ENCODE measurements at places on chromosomes 7 and 10. TPM values are rescaled to one million over a fixed set of nuclear protein-coding genes. Genes with fewer than 3 reads are reported as not detected.
A peak's percentile ranks its signal among the peaks of the same experiment; 100 is the strongest.

- H3K4me3 ChIP-seq = no peak overlapping the region
- peak overlapping the region; percentile 37 for H3K27ac ChIP-seq
These were observed 65.8 kb downstream of the KLF6 start for GRCh38 chr10:3719024-3719843.

Gene CADPS2
- not detected for total RNA-seq

Gene TMEM236
- total RNA-seq = not detected

Gene FGFBP3
- total RNA-seq = 1.7 TPM

- no peak for DNase-seq
- H3K27ac ChIP-seq = no peak overlapping the region
- H3K4me1 ChIP-seq = no peaks in the 10 kb centered on the region
- peaks cover 2% of the 10 kb centered on the region for H3K36me3 ChIP-seq
- no peak overlapping the region for H3K4me3 ChIP-seq
These were observed 61.4 kb upstream of the COMTD1 start for GRCh38 chr10:75297021-75297599.

DNA sequence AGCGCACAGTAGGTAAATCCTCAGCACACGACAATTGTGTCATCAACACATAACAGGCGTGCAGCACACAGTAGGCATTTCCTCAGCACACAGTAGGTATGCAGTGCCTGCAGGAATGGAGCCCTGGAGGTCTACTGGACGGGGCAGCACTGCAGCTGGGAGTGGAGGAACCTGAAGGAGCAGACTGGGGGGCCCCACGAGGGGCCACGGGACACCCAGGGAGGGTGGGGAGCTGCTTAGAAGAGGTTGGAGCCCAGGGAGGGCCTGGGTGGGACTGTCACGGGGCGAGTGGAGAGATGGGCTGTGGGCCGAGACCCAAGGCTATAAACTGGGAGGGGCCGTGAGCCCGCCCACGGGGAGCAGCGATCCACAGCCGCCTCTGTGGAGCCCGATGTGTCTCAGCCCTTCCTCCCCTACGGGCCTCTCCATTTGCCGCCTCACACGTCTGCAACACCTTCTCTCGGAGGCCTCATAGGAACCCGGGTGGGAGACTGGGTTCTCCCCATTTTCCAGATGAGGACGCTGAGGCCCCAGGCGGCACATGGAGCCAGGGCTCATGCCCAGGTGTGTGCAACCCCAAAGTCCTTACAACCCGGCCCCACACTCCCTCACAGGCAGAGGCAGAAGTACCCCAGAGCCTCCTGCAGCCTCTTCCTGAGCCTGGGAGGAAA is 101.5 kb downstream of the MICALL2 start:
- no peak overlapping the region for H3K27ac ChIP-seq
- no peak for DNase-seq
- H3K4me3 ChIP-seq = no peak overlapping the region
- H3K36me3 ChIP-seq = no peaks in the 10 kb centered on the region
- H3K4me1 ChIP-seq = peaks cover 3% of the 10 kb centered on the region

DNA sequence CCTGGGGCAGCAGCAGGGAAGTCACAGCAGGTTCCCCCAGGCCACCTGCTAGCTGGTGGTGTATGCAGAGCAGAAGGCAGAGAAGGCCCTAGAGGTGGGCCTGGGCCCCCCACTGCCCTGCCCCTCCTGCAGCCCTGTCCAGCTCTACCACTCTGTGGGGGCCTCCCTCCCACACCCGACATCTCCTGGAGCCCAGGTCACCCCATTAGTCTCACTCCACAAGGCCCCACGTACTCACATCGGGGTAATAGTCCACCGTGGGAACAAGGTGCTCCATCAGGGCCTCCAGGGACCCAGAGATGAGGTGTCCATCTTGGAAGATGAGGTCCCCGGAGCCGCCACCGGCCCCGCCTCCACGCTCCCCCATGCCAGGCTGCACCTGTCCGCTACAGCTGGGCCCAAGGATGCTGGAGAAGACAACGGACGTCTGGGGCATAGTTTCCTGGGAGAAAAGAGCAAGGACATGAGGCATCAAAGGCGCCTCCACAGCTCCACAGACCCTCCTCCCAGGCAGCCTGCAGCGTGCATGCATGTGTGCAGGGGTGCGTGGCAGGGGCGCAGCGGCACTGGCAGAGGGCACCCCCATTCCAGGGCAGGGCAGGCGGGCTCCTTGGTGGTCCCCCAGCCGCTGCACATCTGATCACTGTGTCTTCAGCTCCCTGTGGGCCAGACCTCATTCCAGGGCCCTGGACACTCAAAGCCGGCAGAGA is 61.0 kb downstream of the RASGEF1A start:
- H3K4me3 ChIP-seq = no peak overlapping the region
- no peak for DNase-seq
- H3K36me3 ChIP-seq = no peaks in the 10 kb centered on the region
- no peak overlapping the region for H3K27ac ChIP-seq

- DNase-seq = no peak
- peaks cover 4% of the 10 kb centered on the region for H3K27me3 ChIP-seq
- H3K36me3 ChIP-seq = no peaks in the 10 kb centered on the region
- H3K27ac ChIP-seq = no peak overlapping the region
These were observed 17.0 kb upstream of the LYZL1 start for GRCh38 chr10:29271877-29272276.

DNA sequence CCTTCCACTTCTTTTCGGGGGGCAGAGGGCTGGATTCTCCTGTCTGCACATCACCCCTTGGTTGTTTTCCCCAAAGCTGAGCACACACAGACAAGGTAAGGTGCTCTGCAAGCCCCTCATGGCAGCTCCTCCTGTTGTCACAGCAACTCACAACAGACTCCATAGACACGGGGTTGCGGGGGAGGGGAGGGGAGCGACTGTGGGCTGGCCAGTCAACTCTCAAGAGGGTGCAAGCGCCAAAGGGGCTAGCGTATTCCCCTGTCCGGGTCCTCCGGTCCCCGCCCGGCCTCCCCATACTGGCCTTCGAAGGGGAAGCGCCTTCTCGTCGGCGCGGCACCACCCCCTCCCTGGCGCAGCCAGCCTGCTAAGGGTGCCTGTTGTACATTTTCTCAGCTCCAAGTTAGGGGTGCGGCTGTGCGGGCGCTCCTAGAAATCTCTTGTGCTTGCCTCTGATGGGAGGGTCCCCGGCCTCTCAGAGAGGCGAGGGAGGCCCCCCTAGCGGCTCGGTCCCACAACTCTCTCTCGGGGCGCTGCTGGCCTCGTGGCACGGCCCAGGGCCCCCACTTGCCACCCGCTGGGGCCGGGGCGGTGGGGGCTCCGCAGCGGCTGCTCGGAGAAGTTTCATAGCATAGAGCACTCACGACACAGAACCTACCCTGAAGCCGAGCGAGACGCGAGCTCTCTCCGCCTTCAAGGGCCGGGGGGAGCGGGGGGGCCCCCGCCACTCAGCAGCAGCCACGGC is 498 bp downstream of the RHOBTB1 start:
- DNase-seq = no peak
- H3K36me3 ChIP-seq = no peaks in the 10 kb centered on the region
- H3K4me3 ChIP-seq = peak overlapping the region; percentile 60
- H3K27ac ChIP-seq = no peak overlapping the region
- H3K4me1 ChIP-seq = peaks cover 13% of the 10 kb centered on the region
- H3K27me3 ChIP-seq = peaks cover 75% of the 10 kb centered on the region

- no peak overlapping the region for H3K4me3 ChIP-seq
- H3K4me1 ChIP-seq = peaks cover 20% of the 10 kb centered on the region
- H3K27ac ChIP-seq = no peak overlapping the region
- H3K27me3 ChIP-seq = no peaks in the 10 kb centered on the region
These were observed 124.7 kb downstream of the ARID5B start for GRCh38 chr10:62025901-62026879.

DNA sequence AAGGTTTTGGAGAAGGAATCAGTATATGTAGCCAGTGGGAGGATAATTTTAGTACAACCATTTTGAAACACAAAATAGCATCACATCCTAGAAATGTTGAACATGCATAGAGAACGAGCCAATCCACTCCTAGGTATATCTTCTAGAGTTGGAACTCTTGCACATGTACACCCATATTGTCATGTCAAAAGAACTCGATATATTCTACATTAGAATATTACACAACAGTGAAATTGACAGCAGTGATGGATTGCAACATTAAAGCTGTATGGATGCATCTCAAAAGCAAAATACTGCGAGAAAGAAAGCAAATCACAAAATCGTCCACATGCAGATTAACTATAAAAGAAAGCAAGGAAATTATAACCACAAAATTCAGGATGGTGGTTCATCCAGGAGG is 159.3 kb upstream of the NEBL start:
- H3K4me1 ChIP-seq = no peaks in the 10 kb centered on the region
- no peak overlapping the region for H3K27ac ChIP-seq
- no peaks in the 10 kb centered on the region for H3K36me3 ChIP-seq
- H3K27me3 ChIP-seq = no peaks in the 10 kb centered on the region
- no peak overlapping the region for H3K4me3 ChIP-seq

Gene SHH
- total RNA-seq = not detected

DNA sequence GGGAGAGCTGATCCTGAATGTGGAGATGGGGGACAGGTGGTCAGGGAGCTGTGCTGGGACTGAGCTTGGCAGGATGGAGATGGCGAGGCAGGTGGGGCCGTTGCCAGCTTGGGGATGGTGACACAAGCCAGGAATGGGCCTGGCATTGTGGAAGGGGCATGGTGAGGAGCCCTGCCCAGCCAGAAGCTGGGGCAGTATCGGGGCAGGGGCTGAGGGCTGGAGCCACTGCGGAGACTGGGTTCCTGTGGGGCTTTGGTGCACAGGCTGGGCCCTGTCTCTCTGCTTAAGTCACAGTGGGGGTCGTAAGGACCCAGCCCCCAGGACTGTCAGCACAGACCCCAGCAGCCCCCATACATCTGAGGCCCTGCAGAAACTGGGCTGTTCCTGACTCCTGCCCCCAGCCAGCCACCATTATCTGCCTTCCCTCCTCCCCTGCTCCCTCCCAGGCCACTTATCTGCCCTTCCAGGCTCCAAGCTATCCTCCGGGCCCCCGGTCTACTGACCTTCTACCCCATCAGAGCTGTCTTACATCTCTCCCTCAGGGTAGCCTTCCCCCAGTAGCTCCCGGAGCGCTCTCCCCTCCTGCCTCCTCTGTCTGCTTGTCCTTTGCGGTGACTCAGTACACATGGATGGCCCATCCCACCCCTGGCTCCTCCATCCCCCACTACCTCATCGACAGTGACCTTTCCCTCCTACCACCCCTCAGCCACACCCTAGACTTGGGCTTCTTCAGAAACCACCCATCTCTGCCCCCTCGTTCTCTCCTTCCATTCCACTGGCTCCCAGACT is 44.2 kb downstream of the PPIF start:
- DNase-seq = peak; percentile 8
- H3K4me3 ChIP-seq = no peak overlapping the region
- no peak overlapping the region for H3K27ac ChIP-seq

DNA sequence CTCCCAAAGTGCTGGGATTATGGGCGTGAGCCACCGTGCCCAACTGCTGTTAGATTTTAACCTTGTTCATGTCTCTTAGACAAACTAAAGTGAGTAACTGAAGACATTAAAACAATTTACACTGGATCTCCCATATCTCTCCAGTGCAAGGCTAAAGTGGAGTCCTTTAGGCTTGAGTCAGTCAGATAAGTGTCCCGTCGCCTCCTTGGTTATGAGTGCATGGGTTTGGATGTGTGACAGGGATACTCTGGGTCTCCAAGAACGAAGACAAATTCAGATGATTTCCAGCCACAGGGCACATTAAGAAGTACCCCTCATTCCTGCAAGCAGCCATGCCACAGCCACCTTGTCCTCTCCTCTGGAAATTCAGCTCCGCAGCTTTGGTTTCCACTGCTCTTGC is 66.1 kb upstream of the PDZD8 start:
- no peak for DNase-seq
- H3K4me3 ChIP-seq = no peak overlapping the region
- H3K27ac ChIP-seq = no peak overlapping the region
- H3K27me3 ChIP-seq = peaks cover 28% of the 10 kb centered on the region
- H3K36me3 ChIP-seq = no peaks in the 10 kb centered on the region

DNA sequence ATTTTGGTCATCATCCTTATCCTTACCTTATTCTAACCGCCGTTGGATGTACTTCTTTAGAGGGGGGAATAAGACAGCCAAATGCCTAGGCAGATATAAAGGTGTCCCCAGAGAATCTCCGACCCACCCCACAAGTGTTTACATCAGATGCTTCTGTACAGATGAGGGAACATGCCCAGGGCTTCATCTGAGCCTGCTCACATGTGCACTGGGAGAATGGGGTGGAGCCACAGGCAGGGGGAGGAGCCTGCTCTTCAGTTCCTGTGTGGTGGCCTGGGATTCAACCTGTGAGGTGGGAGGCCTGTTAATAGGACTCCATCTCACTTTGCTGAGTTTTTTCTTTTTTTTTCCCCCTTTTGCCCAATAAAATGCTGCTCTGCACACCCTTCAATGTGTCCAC is 27.6 kb upstream of the OPTN start:
- H3K4me3 ChIP-seq = no peak overlapping the region
- peaks cover 52% of the 10 kb centered on the region for H3K27me3 ChIP-seq
- no peaks in the 10 kb centered on the region for H3K4me1 ChIP-seq
- no peak overlapping the region for H3K27ac ChIP-seq
- no peak for DNase-seq

Gene ICA1
- total RNA-seq = 12.8 TPM

DNA sequence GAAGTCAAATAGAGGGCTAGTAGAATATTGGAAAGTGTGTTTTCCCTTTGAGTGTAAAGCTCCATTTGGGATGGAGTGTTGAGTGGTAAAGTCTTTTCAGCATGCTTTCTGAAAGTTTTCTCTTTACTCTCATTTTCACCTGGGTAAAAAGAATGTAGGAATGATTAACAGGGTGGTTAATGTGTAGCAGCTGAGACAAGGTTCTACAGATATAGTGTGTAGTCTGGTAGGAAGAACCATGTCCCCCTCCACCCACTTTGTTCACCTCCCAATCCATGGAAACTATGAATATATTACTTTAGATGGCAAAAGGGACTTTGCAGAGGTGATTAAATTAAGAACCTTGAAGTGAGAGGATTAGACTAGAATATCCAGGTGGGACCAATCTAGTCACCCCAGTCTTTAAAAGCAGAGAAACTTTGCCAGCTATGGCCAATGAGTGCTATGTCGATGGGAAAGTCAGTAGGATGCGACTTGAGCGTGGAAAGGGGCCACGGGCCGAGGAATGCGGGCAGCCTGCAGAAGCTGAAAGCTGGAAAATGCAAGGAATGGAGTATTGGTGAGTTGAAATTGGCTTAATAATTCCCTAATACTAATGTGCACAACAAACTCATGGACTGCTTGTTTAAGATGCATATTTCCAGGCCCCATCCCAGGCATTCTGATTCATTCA is 166.3 kb upstream of the AHR start:
- peaks cover 23% of the 10 kb centered on the region for H3K4me1 ChIP-seq
- no peak overlapping the region for H3K4me3 ChIP-seq
- H3K27me3 ChIP-seq = no peaks in the 10 kb centered on the region
- H3K27ac ChIP-seq = no peak overlapping the region
- H3K36me3 ChIP-seq = no peaks in the 10 kb centered on the region

Gene TMEM178B
- 0.96 TPM for total RNA-seq

- peaks cover 30% of the 10 kb centered on the region for H3K27me3 ChIP-seq
- H3K4me1 ChIP-seq = peaks cover 4% of the 10 kb centered on the region
- no peak overlapping the region for H3K4me3 ChIP-seq
- H3K27ac ChIP-seq = no peak overlapping the region
- H3K36me3 ChIP-seq = no peaks in the 10 kb centered on the region
- DNase-seq = no peak
These were observed 104.7 kb downstream of the PARD3 start for GRCh38 chr10:34710391-34710751.

Gene HOXA3
- total RNA-seq = not detected

- H3K4me1 ChIP-seq = peaks cover 9% of the 10 kb centered on the region
- no peak overlapping the region for H3K27ac ChIP-seq
- H3K36me3 ChIP-seq = peaks cover 16% of the 10 kb centered on the region
- no peak overlapping the region for H3K4me3 ChIP-seq
- no peaks in the 10 kb centered on the region for H3K27me3 ChIP-seq
These were observed 544 bp downstream of the GPRIN2 start for GRCh38 chr10:46555713-46556514.
